Gastroesophageal sphincter (tissue), 4 donors: ENCODE measurements at places on chromosomes 6 and 20. TPM values are rescaled to one million over a fixed set of nuclear protein-coding genes. Genes with fewer than 3 reads are reported as not detected.

SYNJ2 gene
- total RNA-seq, result 22.3 TPM

LY6G6D gene
- not detected for total RNA-seq

BHLHE23 gene
- not detected for total RNA-seq

MYLIP gene
- 49.9 TPM for total RNA-seq

BPIFB3 gene
- total RNA-seq, result not detected

PHACTR1 gene
- total RNA-seq, result 27.3 TPM

TPBG gene
- total RNA-seq, result 96.7 TPM

PHACTR3 gene
- total RNA-seq, result not detected

WFDC5 gene
- total RNA-seq, result not detected

DNPH1 gene
- total RNA-seq, result 95.0 TPM

CDSN gene
- not detected for total RNA-seq

SLC2A4RG gene
- 74.3 TPM for total RNA-seq

SEC23B gene
- total RNA-seq, result 19.6 TPM

C6orf15 gene
- total RNA-seq, result not detected

FITM2 gene
- total RNA-seq, result 12.1 TPM

ACOT13 gene
- total RNA-seq, result 3.4 TPM
